Stimulated activated memory B cell treated with anti-CD40 and anti-IgM and Interleukin-4, amounts not matched to agents 10 μg/mL and 1 μg/mL and 100 μg/mL, for 72 hours (primary cell): ENCODE measurements at places on chromosomes 6 and 20.

DNA sequence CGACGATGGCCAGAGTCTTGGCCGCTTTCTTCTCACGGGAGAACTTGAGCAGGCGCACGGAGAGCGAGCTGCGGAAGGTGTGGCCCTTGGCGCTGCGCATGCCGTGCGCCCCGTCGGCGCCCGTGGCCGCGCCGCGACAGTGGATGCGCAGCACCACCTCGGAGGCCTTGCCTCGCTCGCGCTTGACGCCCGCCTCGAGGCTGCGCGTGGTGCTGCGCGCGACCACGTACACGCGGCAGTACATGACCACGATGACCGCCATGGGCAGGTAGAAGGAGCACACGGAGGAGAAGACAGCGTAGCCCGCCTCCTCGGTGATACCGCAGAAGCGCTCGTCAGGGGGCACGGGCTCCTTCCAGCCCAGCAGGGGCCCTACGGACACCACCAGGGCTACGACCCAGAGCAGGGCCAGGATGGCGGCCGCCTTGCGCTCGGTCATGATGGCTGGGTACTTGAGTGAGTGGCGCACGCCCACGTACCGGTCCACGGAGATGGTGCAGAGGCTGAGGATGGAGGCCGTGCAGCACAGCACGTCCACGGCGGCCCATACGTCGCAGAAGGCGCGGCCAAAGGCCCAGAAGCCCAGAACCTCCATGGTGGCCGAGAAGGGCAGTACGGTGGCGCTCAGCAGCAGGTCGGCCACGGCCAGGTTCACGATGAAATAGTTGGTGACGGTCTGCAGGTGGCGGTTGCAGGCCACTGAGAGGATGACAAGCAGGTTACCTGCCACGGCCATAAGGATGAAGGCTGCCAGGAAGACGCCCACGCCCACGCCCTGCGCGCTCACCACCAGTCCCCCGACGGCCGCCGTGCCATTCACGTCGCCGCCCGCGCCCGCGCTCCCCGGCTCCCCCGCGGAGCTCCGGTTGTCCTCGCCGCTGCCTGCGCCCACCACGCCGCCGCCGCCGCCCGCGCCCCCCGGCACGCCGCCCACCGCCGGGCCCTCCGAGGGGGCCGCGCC, 232.8 kb upstream of the RNF24 start:
- ATAC-seq, result no peak

DNA sequence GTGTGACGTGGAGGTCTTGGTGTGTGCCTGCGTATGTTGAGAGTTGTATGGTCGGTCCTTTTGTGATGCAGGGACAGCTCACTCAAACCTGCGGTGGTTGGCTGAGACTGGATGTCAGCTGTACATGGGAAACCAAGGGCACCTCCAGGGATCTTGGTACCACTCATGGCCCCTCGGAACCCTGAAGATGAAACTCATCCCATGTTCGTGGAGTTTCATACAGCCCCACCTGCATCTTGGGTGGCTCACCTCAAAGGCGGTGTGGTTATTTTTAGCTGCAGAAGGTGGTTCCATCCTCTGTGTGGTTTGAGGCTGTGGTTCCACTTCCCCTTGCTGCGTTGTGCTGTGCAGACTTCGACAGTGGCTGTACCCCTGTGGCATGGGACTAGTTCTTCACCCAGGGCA, 52.6 kb upstream of the SLC22A1 start:
- ATAC-seq, result peak; percentile 96

DNA sequence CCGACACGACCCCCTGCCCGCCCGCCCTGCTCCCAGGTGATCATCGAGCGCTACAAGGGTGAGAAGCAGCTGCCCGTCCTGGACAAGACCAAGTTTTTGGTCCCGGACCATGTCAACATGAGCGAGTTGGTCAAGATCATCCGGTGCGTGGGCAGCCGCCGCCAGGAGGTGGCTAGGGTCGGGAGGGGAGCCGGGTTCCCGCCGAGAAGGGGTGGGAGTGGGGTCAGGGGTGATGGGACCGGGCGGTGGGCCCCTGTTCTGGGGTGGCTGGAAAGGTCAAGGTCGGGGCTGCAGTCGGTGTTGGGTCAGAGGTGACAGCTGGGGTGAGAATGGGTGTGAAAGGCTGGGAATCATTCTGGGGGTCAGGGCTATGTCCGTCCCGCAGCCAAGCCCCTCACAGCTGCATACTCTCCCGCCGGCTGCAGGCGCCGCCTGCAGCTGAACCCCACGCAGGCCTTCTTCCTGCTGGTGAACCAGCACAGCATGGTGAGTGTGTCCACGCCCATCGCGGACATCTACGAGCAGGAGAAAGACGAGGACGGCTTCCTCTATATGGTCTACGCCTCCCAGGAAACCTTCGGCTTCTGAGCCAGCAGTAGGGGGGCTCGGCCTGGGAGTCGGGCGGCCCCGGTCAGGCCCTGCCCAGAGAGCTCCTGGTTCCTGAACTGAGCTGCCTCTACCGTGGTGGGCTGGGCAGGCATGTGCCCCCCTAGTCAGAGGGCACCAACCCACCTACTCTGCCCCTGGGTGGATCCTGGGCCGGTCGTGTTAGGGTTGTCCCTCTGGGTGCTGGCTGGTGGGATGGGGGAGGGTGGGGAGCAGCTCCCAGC, 1.0 kb downstream of the MAP1LC3A start:
- peak; percentile 31 for ATAC-seq

DNA sequence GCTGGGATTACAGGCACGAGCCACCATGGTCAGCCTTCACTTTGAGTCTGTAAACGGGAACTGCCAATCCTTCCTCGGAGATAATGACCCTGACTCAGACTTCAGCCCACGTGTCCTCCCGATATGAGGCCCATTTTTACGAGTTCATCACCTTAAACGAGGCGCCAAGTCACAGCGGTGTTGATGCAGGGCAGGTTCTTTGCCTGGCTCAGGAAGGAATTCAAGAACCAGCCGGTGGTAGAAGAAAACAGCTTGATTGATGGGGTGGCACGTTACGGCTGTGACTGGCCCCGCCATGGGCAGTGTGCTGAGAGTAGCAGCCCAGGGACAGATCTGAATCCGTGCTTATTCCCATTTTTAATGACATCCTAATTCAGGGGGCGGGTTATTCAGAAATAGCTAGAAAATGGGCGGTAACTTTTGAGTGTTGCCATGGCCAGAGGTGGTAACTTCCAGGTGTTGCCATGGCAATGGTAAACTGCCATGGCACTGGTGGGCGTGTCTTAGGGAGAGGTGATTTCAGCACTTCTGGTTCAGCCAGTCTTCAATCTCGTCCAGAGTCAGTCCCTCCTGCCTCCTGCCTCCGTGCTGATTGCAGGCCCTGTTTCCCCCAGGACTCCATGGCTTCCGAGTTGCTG, 9.1 kb upstream of the MAP1LC3A start:
- no peak for ATAC-seq

DNA sequence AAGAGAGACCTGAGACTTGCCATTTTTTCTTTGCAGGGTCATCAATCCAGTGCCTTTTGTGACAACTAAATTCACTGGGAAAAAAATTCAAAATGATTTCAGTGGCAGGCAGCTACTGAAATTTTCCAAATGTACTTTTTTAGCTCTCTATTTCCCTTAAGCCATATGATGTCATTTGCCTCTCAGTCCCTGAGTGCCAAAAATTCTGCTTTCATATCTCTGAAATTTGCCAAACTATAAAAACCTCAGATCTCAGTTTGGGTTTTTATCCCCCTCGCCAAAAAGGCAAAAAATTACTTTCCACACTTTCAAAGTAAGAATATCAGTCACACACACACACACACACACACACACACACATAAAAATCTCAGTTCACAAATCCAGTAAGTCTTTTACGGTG, 651.3 kb upstream of the ARID1B start:
- ATAC-seq, result no peak

DNA sequence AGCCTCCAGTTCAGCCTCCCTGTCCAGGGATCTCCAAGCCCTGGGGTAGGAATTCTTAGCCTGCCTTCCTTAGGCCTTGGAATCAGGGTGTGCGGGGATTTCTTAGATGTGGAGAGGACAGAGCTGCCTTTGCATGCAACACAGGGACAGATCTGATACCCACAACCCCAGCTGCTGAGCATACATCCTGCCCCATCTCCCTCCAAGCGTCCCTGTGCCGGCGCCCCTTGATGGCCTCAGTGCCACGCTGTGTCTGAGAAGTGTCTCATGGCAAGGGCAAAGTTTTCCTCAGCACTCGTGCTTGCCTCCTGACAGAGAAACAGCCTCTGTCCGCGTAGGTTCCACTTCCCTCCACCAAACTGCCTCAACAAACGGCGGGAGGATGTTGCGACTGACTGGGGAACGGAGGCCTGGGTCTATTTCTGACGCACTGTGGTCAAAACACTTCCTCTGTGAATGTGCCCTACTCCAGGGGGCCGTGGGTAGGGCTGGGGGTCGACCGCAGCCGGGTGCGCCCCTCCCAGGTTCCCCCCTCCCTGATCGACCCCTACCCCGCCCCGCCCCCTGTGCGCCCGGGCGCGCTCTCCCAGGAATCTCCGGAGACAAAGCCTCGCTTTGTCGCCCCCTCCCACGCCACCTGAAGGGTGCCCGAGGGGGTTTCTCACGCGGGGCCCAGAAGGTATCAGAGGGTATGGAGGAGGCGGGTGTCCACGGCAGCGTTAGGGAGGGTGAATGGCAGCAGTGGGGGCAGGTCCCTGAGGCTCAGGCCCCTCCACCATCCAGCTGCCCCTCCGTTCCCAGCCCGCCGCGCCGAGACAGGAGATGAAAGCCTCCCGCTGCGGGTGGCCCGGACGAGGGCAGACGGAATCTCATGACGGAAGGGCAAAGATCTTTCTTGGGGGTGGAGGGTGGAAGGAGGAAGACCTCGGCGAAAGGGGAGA, 806 bp downstream of the MICAL1 start:
- peak; percentile 73 for ATAC-seq

DNA sequence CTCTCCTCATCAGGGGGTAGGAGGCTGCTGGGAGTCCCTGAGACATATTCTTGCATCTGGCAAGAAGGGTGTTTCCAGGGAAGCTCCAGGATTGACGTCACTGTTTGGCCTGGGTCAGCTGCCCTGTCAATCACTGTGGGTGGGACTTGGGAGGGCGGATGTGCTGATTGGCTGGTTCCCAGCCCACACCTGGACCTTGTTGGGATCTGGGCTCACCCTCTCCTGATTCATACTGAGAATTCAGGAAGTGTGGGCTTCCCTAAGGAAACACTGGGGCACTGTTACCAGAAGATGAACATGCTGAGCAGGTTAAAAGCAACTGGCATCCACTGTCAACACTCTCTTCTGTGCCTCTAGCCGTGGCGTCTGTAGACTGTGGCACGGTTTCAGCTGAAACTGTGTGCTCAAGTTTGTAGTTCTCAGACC, 36.5 kb downstream of the CDH26 start:
- no peak for ATAC-seq

- peak; percentile 62 for ATAC-seq
Measured at GRCh38 chr20:45946149-45946970, 11.9 kb downstream of the PCIF1 start.

GRCh38 chr6:131890091-131890490, 61.1 kb downstream of the CCN2 start:
- ATAC-seq, result no peak

DNA sequence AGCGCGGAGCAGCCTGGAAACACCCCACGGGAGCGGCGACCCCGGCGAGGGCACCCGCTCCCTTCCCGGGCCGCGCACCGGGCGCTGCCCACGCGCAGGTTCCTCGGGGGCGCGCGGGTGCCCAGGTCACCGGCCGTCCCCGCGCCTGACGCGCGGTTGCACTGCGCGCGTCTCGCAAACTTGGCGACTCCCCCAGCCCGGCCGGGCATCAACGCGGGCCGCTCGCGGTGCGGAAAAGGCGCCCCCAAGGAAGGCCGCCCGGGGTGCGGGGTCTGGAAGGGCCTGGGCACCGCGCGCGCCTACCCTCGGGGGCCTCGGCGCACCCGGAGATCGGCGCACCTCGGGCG, 555 bp upstream of the ZBTB46 start:
- no peak for ATAC-seq

- no peak for ATAC-seq
Measured at GRCh38 chr6:68701159-68701558, 66.1 kb downstream of the ADGRB3 start.

GRCh38 chr6:109770779-109771178, 79.7 kb downstream of the FIG4 start:
- no peak for ATAC-seq

GRCh38 chr6:137102050-137102848, 57.5 kb upstream of the IL20RA start:
- ATAC-seq, result peak; percentile 72

- ATAC-seq, result no peak
Measured at GRCh38 chr6:76631622-76632021, 559.2 kb upstream of the IMPG1 start.

DNA sequence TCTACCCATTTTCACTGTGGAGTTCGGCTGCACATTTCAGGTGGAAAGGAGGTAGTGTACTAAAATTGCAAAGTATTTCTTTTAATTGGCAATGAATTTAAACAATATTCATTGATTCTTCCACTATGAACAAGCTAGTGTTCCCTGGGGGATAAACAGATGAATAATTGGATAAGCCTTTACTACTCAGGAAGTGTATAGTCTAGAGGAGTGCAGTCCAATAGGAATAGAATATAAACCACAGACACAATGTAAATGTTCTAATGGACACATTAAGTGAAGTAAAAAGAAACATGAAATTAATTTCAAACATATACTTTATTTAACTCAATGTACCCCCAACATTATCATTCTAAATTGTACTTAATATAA, 28.7 kb downstream of the SGK1 start:
- no peak for ATAC-seq

- ATAC-seq, result no peak
Measured at GRCh38 chr6:124022641-124023040, 219.0 kb downstream of the NKAIN2 start.

DNA sequence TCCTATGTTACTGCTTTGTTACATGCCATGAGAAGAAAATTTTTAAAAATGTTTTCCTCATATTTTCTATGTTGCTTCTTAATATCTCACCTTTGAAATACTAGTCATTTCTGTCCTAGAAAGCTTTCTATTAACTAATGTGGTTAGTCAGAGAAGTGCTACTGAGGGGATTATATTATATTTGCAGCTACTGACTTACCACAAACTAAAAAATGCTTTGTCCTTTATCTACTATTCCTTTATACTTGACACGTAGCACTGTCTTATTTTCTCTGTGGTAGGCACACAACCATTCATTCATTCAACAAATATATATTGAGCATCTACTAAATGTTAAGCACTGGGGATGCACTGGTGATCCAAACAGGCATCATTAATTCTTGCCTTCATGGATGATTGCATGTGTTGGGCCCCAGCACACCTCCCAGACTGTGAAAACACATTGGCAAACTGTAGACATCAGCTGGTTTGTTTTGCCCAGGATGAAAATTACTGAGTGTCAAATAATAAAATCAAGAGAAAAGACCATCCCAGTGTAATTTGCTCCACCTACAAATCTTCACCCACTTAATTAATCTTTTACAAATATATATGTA, 10.7 kb upstream of the MLIP start:
- ATAC-seq, result no peak

DNA sequence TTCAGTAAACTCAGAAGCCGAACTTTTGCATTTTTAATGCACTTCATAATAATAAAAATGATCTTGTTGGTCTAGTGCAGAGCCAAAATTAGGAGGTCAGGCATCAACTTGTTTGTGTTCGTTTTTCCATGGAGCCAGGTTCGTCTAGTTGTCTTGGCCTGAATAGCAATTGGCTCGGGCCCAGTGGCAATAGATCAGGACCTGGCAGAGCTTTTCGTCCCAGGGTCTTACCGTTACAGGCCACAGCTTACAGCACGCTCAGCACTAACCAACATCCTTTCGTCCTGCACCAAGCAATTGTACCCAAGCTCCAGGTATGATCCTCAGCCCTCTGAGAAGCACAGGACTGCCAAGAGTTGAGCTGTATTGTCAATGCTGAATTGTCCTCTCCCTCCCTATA, 240.5 kb upstream of the PLN start:
- no peak for ATAC-seq
